ENCODE measurements at places on chromosomes 3 and 15.

- DNase-seq = no peak
These were observed 36.5 kb downstream of the HEG1 start for GRCh38 chr3:125019271-125019670.

- DNase-seq = no peak
These were observed 301.9 kb downstream of the RAP2B start for GRCh38 chr3:153463895-153464294.

- no peak for DNase-seq
These were observed 118.0 kb downstream of the IQCH start for GRCh38 chr15:67372543-67372942.

DNA sequence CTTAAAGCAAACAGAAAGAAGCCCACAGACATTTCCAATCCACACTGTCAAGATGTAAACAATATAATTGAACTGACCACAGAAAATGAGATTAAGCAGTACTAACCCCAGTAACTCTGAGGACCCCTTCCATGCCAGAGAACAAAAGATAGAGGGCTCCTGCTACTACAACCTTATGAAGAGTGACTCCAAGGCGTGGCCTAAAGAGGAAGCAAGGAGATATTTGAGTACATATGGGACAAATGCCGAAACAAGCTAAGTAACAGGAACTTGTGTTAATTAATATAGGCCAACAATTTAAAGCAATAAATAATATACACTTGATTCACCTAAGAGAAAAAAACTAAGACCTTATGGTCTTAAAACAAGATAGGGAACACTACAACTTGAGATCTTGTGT, 25.0 kb upstream of the VPS39 start:
- DNase-seq = no peak

DNA sequence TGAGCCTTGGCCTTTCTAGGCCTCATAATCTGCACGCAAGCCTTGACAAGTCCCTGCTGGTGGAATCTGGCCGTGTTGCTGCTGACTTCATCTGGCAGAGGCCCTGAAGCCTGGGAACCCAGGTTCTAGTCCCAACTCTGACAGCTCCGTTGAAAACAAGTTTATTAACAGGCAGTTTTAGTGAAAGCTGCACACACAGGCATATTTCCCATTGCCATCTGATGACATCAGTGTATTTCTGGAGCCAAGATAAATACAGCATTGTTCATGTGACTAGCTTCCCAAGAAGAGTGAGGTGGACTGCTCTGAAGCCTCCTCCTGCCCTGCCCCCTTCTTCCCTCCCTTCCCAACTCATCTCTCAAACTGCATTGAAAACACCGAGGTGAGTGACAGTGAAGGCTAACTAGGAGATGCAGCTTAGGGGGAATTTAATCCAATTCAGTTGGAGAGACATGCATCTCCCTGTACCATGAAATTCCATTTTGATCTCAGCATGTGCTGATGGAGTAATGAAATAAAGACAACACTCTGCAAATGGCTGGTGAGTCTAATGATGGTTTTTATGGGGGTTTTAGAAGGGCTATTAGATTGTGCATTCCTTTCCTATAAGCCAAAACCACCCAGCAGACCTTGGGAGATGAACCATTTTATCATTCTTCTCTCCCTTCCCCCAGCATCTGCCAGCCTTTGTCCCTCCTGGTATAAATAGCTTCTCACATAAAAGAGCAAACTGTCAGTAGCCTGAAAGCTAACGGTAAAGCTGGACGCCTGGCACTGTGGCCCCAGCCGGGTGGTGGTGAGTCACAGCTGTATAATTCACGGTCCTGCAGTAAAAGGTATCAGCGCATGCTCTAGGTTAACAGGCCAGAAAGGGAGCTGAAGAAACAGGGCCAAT, 38.0 kb downstream of the PRICKLE2 start:
- no peak for DNase-seq

DNA sequence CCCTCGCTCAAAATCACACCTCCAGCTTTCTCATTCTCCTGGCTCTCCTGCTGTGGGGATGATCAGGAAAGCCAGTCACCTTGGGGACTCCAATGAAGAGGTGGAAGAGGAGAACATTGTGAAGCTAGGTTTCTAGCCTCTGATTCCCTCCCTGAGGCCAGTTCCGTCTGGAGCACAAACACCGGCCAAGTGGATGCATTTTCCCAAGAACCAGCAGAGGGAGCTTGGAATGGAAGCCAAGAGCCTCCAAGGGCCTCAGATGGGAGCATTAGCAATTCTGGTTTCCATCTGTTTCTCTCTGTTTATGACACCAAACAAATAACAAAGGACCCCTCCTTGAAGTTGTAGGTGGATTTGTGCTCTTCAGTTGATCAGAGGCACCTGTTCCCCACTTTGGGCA, 40.6 kb upstream of the NMNAT3 start:
- DNase-seq = no peak

GRCh38 chr3:141929341-141929995, 53.0 kb downstream of the ATP1B3 start:
- DNase-seq = no peak

GRCh38 chr3:191792580-191792979, 331.6 kb downstream of the PYDC2 start:
- DNase-seq = no peak

DNA sequence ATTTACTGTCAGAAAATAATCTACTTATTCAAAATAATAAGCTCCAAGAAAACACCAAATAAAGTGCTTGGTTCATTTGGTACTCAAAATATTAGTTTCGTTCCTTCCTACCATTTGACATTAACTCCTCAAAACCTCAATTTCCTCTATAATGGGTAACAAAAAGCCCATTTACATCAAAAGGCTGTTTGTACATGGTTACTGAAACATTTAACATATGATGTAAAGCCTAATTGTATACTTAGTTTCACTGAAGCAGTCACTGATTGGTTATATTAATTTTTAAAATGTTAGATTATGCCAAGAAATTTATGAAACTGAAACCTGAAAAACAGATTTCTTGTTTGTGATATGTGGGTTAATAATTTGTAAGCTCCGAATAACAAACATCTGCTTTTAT, 14.7 kb downstream of the XRN1 start:
- no peak for DNase-seq

DNA sequence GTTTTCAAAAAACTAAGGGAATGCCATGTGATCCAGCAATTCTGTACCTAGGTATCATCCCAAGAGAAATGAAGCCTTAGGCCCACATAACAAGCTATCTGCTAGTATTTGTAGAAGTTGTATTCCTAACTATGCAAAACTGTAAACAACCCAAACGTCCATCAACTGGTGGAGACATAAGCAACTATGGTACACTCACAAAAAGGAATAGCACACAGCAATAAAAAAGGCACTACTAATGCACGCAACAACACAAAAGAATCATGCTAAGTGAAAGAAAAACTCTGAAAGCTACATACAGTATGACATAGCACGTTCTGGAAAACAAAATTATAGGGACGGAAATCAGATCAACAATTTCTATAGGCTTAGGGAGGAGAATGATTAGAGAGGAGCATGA, 15.3 kb downstream of the USP50 start:
- no peak for DNase-seq

DNA sequence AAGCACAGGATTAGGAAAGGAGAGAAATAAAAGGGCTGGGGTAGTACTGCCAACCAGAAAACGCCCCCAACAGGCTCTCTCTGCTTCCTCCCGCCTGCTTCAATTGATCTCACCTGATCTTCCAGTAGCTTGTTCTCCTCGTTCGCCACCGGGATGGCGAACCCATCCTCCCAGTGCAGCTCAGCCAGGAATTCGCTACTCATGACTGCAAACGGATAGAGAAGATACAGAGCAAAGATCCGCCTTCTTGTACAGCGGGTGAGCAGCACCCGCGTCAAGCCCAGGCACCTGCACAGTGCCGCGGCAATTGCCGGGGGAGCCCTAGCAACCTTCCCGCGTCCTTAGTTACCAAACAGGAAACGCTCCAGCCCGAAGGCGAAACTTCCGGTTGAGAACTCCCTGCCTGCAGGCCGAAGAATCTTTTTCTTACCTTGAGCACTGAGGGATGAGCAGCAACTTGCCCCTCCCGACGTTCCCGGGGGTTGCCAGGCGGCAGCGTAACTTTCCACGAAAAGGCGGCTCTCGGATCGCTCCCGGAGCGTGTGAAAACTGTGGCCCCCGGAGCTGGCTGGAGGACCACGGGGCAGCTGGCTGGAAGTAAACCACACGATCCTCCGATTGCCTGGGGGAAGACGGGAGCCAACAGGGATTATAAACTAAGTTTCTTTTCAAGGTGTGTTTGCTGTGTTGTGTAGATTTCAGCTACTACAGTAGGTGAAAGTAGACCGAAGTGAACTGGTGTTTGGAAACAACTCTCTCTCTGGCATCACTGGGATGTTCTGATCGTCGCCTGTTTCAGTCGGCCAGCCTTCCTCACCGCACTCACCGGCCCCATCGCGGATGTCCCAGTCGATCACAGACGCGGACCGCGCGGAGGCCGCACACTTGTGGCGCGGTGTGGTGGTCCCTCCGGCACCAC, at the start of gene CCDC39:
Gene CCDC39 (minus strand): TSS at position 312 of the 919 bp plus-strand sequence. CDS start 109 bp downstream, at position 203.
- peak; percentile 54 for DNase-seq

DNA sequence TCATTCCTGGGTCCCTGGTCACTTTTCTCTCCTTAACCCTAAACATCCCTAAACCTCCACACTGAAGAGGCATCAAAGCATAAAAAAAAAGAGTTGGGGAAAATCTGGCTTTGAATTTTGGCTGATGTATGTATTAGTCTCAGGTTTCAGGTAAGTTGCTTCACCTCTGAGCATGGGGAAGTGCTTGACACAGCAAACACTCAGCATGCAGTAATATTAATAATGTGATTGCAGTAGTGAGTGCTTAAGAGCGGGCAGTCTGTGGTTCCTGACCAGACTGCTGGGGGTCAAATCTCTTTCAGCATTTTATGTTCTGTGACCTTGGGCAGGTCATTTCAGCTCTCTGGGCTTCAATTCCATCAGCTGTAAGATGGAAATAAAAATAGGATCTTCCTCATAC, 467.9 kb downstream of the SOX2 start:
- DNase-seq = no peak

- peak; percentile 71 for DNase-seq
These were observed 57.8 kb upstream of the RYK start for GRCh38 chr3:134308350-134308891.

GRCh38 chr3:55873523-55874254, 386.6 kb upstream of the WNT5A start:
- DNase-seq = no peak

DNA sequence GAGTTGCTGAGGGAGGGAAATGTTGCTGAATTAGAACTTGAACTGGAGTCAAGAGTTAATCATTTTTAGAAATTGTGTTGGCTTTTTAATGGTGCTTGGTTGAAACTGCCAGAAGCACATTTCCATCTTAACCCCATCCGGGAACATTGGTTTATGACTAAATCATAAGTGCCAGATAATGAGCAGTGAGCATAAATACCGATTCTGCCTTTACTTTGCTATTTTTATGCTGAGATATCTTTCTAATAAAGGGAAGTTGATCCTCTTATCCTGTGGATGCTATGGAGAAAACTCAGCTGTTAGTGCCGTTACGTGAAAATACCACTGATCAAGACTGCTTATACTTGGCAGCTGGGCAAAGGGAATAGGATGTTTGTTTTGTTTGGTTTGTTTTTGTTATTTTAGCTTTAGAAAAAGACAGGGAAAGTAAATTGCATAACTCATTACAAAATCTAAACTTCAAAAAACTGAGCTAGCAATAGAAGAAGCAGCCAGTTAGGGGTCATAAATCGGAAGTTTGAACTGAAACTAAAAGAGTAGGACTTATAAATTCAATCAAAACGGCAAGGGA, 813.1 kb downstream of the NAALADL2 start:
- no peak for DNase-seq

DNA sequence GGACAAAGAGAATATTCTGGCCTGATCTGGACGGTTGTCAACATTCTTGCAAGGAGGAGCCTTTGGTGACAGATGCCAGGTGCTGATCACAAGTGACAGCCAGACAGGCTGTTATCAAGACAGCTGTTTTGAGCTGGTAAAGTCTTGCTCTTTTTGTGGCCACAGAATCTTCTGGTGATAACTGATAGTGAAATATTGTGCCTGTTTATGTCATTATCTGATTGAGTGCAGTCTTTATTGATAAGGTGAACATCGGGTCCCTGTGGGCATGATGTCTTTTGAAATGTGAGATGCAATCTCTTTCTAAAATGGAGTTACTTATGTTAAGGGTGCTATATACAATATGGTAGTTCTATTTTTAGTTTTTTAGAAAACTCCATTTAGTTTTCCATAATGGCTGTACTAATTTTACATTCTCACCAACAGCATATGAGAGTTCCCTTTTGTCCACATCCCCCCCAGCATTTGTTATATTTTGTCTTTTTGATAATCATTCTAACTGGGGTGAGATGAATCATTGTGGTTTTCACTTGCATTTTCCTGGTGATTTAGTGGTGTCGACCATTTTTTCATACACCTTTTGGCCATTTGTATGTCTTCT, 10.7 kb downstream of the CEP63 start:
- DNase-seq = no peak

DNA sequence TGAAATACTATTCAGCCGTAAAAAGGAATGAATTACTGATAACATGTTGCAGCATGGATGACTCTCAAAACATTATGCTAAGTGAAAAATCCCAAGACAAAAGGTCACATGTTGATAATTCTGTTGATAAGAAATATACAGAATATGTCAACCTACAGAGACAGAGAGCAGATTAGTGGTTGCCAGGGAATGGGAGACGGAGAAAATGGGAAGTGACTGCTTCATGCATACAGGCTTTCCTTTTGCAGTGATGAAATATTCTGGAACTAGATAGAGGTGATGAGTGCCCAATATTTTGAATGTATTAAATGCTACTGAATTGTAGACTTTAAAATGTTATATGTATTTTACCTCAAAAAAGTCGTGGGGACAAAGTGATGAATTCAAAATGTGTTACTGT, 56.2 kb downstream of the ABHD2 start:
- no peak for DNase-seq

- DNase-seq = no peak
These were observed 27.6 kb upstream of the TM2D3 start for GRCh38 chr15:101679806-101680205.

DNA sequence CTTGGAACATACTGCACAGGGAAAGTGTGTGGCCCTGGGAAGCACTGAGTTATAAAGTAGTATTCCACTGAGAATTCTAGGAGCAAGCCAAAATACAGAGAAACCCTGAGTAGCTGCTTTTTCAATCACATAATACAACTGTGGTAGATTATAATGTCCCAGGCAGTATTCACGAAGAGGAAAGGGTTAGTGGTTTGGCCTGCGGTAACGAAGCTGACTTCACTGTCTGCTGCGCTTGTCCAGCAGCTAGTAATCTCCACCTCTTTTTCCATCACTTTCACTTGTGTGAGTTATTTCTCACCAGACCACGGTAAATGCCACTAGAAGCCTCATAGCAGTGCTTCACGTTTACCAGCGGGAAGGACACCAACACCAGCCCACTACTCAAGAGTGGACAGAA, 34.4 kb downstream of the RPL39L start:
- DNase-seq = peak; percentile 11

GRCh38 chr3:177563243-177563780, 366.0 kb upstream of the TBL1XR1 start:
- no peak for DNase-seq

DNA sequence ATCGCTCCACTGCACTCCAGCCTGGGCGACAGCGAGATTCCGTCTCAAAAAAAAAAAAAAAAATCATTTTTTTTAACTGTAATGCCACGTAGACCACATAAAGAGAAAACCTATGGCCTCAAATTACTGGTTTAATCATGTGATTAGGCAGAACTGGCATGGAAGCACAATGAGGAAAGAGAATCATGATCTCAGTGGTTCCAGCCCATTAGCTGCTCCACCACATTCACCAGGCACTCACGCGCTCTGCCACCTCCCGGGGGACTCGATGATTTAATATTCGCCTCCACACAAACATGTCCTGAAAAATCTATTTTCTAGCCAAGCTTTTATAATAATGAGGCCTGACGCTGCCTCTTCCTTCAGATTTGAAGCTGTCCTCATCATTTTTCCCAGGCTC, 204.7 kb downstream of the TBL1XR1 start:
- DNase-seq = no peak

GRCh38 chr3:144966560-144966959, 994.9 kb downstream of the DIPK2A start:
- no peak for DNase-seq

All from CD4-positive, alpha-beta T cell treated with Interleukin-21 for 1 hour (primary cell).